ENCODE measurements at places on chromosomes 13 and 19. TPM values are rescaled to one million over a fixed set of nuclear protein-coding genes. Genes with fewer than 3 reads are reported as not detected.

DNA sequence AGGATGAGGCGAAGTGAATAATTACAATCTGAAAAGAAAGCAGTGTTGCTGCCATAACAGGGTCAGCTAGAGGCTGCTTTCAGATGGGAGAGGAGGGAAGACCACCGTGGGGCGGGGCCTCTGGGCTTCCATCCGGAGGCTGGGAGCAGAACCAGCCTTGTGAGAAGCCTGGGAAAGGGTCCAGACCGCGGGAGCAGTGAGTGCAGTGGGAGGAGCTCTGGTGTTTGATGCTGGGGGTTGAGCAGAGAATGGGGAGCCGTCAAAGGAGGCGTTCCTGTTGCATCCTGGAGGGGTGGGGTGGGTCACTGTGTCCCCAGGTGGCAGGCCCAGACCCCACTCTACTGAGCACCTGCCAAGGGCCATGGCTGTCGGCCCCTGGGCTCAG is 18.1 kb downstream of the NKPD1 start:
- H3K4me1 ChIP-seq: no peaks in the 10 kb centered on the region
- no peaks in the 10 kb centered on the region for H3K27me3 ChIP-seq
- DNase-seq: no peak
- no peak overlapping the region for H3K27ac ChIP-seq
- peaks cover 13% of the 10 kb centered on the region for H3K36me3 ChIP-seq

- no peaks in the 10 kb centered on the region for H3K27me3 ChIP-seq
- no peaks in the 10 kb centered on the region for H3K36me3 ChIP-seq
- no peak overlapping the region for H3K27ac ChIP-seq
- DNase-seq: no peak
Observed at GRCh38 chr19:29507081-29507860, 18.5 kb upstream of the VSTM2B start.

DNA sequence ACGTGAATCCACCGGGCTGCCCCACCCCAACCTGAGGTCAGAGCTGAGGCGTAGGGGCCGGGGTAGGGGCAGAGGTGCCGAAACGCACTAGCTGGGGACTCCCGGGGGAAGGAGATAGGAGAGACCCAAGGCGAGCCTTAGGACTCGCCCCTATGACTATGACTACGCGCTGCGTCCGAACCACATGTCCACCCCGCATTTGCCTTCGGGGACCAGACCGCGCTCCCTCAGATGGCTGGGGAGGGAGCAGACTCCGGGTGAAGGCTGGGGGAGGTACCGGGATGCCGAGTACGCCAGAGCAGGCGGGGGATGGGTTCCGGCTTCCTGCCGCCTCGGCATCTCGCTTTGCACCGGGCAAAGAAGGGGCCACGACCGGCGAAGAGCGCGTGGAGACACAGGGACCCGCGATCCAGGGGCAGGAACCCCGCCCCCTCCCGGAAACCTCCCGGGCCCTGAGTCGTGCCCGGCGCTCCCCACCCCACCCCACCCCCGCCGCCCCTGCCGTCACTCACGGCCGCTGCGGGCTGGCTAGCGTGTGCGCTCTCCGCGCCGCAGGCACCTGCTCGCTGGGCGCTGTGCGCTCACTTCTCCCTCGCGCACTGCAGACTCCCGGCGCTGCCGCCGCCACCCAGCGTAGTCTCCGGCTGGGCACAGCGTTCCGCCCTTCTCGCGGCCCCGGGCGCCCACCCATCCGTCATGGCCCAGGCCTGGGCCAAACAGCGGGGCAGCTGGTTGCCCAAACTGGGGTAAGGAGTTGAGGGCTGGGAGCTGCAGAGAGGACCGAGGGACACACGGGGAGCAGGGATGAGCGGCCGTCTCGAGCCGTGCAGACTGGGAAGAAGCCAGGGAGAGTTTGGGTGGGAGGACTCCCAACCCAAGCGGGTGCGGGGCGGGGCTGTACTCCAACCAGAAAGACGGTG is 622 bp upstream of the VSTM2B start:
- no peak overlapping the region for H3K4me3 ChIP-seq
- no peaks in the 10 kb centered on the region for H3K4me1 ChIP-seq
- H3K36me3 ChIP-seq: no peaks in the 10 kb centered on the region
- H3K27ac ChIP-seq: no peak overlapping the region

- H3K4me1 ChIP-seq: no peaks in the 10 kb centered on the region
- H3K4me3 ChIP-seq: no peak overlapping the region
- no peaks in the 10 kb centered on the region for H3K27me3 ChIP-seq
Observed at GRCh38 chr13:76656500-76656899, 229.7 kb downstream of the KCTD12 start.

GRCh38 chr19:15260939-15261338 is 28.7 kb upstream of the EPHX3 start:
- peaks cover 94% of the 10 kb centered on the region for H3K36me3 ChIP-seq
- DNase-seq: peak; percentile 49
- no peak overlapping the region for H3K27ac ChIP-seq
- H3K27me3 ChIP-seq: no peaks in the 10 kb centered on the region
- H3K4me1 ChIP-seq: no peaks in the 10 kb centered on the region
- H3K4me3 ChIP-seq: no peak overlapping the region

- no peak overlapping the region for H3K4me3 ChIP-seq
- DNase-seq: no peak
- no peak overlapping the region for H3K27ac ChIP-seq
- H3K4me1 ChIP-seq: peaks cover 8% of the 10 kb centered on the region
- H3K36me3 ChIP-seq: no peaks in the 10 kb centered on the region
- no peaks in the 10 kb centered on the region for H3K27me3 ChIP-seq
Observed at GRCh38 chr19:8517551-8518442, 3.8 kb upstream of the ZNF414 start.

DNA sequence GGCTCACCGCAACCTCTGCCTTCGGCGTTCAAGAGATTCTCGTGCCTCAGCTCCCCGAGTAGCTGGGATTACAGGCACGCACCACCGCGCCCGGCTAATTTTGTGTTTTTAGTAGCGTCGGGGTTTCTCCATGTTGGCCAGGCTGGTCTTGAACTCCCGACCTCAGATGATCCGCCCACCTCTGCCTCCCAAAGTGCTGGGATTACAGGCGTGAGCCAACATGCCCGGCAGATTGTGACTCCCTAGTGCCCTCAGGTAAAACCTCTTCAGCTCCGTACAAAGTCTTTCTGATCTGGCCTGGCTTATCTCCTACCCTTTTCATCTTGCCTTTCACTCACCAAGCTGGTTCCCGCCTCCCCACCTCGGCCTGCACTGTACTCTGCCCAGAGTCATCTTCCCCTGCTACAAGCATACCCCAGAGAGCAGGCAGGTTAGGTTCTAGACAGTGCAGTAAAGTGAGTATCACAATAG is 15.0 kb downstream of the BICRA start:
- H3K27me3 ChIP-seq: no peaks in the 10 kb centered on the region
- no peak for DNase-seq
- no peaks in the 10 kb centered on the region for H3K36me3 ChIP-seq
- no peak overlapping the region for H3K4me3 ChIP-seq
- no peaks in the 10 kb centered on the region for H3K4me1 ChIP-seq

DNA sequence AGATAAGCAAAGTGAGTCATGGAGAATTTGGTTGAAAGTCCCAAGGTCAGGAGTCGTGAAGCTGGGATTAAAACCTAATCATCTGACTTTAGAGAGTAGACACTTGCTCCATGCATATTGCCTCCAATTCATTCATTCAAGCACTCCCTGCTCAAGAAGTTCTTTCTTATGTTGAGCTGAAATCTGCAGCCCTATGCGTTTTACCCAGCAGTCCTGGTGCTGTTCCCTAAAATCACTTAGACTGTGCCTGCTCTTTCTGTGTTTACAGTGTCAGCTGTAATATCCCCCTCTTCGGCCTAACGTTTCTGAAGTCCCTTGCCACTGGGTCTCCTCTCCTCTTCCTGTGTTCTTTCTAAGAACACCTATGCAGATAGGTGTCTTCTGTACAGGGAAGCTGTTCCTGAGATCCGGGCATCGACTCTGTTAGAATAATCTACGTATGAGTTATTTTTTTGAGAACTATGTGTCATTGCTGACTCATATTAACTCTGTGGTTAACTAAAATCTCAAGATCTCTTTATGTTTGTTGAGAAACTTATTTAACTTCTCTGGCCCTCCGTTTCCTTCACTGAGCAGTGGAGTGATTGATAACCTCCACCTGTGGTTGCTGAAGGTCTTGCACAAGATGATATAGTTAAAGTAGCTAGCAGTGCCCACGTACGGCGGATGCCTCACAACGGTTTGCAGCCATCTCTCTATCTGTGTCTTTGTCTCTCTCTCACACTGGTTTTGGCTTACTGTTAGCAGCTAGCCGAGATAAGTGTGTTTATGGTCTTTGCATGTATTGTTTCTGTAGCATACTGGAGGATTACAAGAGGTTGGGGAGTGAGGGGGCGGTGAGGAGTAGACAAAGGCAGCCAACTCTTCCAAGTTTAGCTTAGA is 4.7 kb downstream of the ALOX5AP start:
- H3K4me3 ChIP-seq: no peak overlapping the region
- no peaks in the 10 kb centered on the region for H3K27me3 ChIP-seq
- peaks cover 18% of the 10 kb centered on the region for H3K4me1 ChIP-seq
- peak; percentile 36 for DNase-seq
- H3K27ac ChIP-seq: no peak overlapping the region

DNA sequence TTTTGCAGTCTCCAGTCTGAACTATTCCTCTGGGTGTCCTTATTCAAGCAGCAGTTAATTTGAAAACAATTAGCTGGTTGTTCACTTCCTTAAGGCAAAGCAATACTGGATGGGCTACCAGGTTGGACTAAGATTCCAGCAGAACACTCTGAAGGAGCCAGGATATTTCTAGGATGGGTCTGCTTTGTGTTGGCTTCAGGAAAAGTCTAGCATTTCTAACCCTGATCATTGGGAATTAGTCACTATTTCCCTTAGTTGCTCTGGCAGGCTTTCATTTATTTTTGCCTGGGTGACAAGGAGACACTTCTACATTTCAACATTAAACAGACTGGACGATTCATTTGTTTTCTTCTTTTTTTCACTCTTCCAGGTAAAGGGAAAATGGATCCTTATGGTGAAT is 228.4 kb downstream of the ENOX1 start:
- DNase-seq: no peak
- H3K4me3 ChIP-seq: no peak overlapping the region
- H3K36me3 ChIP-seq: no peaks in the 10 kb centered on the region

DNA sequence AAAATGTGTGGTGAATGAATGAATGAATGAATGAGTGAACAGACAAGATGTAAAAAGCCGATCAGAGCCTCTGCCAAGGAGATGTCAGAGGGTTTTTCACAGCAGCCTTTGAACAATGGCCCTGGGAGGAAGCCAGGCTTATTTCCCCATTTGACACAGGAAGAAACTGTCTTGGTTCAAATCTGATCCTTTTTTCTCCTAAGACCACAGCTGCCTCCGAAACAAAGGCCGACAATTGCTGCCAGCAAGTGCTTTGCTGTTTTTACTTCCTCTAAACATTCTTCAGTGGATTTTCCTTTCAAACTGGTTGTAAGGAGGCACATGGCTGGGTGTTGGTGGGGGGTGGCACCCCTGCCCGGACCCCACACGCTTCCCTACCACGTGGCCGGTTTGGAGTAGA is 44.2 kb upstream of the HOMER3 start:
- peak overlapping the region; percentile 39 for H3K27ac ChIP-seq
- peak; percentile 87 for DNase-seq
- H3K36me3 ChIP-seq: no peaks in the 10 kb centered on the region
- no peaks in the 10 kb centered on the region for H3K27me3 ChIP-seq
- H3K4me3 ChIP-seq: no peak overlapping the region

- no peak overlapping the region for H3K27ac ChIP-seq
- DNase-seq: no peak
- H3K36me3 ChIP-seq: no peaks in the 10 kb centered on the region
- H3K27me3 ChIP-seq: peaks cover 28% of the 10 kb centered on the region
Observed at GRCh38 chr13:111382877-111383276, 62.4 kb downstream of the TEX29 start.

GRCh38 chr13:84940798-84941197 is 858.4 kb downstream of the SLITRK6 start:
- no peak overlapping the region for H3K27ac ChIP-seq
- H3K4me1 ChIP-seq: no peaks in the 10 kb centered on the region
- H3K27me3 ChIP-seq: no peaks in the 10 kb centered on the region
- no peak overlapping the region for H3K4me3 ChIP-seq

GRCh38 chr13:91313103-91313502 is 34.4 kb upstream of the MIR17HG start:
- H3K4me3 ChIP-seq: no peak overlapping the region
- peak; percentile 51 for DNase-seq
- no peak overlapping the region for H3K27ac ChIP-seq
- H3K4me1 ChIP-seq: no peaks in the 10 kb centered on the region
- H3K27me3 ChIP-seq: peaks cover 52% of the 10 kb centered on the region

GRCh38 chr19:4979211-4979807 is 10.4 kb downstream of the KDM4B start:
- no peaks in the 10 kb centered on the region for H3K36me3 ChIP-seq
- H3K4me3 ChIP-seq: no peak overlapping the region
- H3K4me1 ChIP-seq: no peaks in the 10 kb centered on the region
- no peak overlapping the region for H3K27ac ChIP-seq
- DNase-seq: no peak

- DNase-seq: no peak
- H3K27ac ChIP-seq: no peak overlapping the region
- H3K4me3 ChIP-seq: no peak overlapping the region
- H3K4me1 ChIP-seq: no peaks in the 10 kb centered on the region
- H3K36me3 ChIP-seq: no peaks in the 10 kb centered on the region
- no peaks in the 10 kb centered on the region for H3K27me3 ChIP-seq
Observed at GRCh38 chr19:18800636-18801035, 9.5 kb upstream of the COMP start.

DNA sequence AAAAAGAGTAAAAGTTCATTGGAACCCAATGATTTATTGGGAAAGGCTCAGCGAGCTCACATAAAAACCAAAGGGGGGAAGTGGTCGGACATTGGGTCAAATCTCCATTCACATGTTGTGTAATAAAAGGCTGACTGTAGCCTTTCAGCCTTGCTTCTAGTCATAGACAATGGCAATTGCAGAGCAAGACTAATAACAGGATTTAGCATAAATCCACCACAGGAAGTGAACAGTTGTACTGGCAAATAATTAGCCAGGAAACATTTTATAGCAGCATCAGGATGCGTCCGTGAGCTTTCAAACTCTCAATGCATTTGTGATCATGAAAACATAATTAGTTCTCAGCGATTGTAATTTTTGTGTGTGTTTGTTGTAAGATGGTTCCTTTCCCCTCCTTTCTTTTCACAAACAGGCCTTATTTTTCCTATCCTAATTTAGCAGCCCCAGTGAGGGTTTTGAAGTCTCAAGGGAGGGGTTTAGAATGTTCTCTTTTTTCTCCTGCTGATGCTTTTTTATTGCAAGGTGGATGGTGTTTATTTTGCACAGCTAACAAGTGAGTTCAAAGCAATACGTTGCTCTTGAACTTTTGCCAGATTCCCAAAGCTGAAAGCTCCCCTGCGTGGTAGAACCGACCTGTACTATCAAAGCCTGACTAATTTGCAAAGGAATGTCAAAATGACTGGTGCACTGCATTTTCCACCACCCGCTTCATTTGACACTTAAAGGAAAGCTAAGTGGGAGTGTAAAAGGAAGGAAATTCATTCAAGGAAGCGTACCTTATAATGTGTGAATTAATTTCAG is 105.6 kb downstream of the SPRY2 start:
- no peaks in the 10 kb centered on the region for H3K27me3 ChIP-seq
- DNase-seq: peak; percentile 92
- H3K36me3 ChIP-seq: no peaks in the 10 kb centered on the region
- peak overlapping the region; percentile 4 for H3K4me3 ChIP-seq
- H3K4me1 ChIP-seq: peaks cover 29% of the 10 kb centered on the region
- H3K27ac ChIP-seq: peak overlapping the region; percentile 77

- DNase-seq: no peak
- H3K27me3 ChIP-seq: no peaks in the 10 kb centered on the region
- peaks cover 13% of the 10 kb centered on the region for H3K4me1 ChIP-seq
- H3K4me3 ChIP-seq: peak overlapping the region; percentile 99
Observed at GRCh38 chr19:18637673-18638630, 1.1 kb downstream of the KLHL26 start.

The ZNF837 gene
- 1.3 TPM for total RNA-seq

The ZNF560 gene
- total RNA-seq: 5.7 TPM

The ETV2 gene
- 1.3 TPM for total RNA-seq

The ZNF729 gene
- total RNA-seq: not detected

The ZNF426 gene
- 18.1 TPM for total RNA-seq

The PTGER1 gene
- total RNA-seq: not detected
